RCC 7860 (cell line): ENCODE measurements at places on chromosomes 11 and 22.

GRCh38 chr11:1777737-1778136, 14.0 kb upstream of the CTSD start:
- no peak for DNase-seq

- DNase-seq, result no peak
Measured at GRCh38 chr11:70433038-70433437, 34.7 kb downstream of the CTTN start.

DNA sequence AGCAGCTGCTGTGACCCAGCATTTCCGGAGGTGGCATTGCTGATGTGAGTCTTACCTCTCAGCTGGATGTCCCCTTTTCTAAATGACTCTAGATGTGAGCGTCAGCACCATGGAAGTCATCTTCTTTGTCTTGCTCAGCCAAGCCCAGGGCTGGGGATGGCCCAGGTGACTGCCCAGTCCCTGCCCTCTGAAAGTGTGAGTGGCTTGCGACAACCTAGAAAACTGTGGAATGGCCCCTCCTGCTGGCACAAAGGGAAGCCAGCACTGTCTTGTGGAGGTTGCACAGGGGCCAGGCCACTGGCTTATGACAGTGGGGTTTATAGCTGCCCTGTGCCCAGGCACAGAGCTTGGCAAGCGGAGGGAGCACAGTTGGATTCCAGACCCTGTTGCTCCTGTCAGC, 6.2 kb downstream of the TUB start:
- no peak for DNase-seq

DNA sequence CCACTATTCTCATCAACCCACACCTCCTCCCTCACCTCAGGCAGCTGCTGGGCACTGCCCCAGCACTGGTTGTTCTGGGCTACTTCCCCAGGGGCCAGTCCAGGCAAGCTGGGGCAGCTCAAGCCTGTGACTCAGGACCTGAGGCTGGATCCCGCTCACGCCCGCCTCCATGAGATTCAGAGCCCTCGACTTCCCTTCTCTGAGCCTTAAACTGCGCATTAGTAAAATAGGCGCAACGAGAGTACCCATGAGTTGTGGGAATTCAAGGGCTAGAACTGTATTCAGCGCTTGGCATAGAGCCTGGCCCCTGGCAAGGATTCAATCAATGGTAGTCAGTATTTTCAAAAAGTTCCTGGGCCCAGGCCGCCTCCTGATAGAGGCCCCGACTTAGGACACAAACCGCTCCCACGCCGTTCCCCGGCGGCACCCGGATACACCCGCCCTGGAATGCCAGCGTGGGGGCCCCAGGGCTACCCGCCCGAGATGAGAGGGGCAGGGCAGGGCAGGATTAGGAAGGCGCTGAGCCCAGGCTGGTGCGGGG, 723 bp upstream of the CD82 start:
- peak; percentile 68 for DNase-seq

DNA sequence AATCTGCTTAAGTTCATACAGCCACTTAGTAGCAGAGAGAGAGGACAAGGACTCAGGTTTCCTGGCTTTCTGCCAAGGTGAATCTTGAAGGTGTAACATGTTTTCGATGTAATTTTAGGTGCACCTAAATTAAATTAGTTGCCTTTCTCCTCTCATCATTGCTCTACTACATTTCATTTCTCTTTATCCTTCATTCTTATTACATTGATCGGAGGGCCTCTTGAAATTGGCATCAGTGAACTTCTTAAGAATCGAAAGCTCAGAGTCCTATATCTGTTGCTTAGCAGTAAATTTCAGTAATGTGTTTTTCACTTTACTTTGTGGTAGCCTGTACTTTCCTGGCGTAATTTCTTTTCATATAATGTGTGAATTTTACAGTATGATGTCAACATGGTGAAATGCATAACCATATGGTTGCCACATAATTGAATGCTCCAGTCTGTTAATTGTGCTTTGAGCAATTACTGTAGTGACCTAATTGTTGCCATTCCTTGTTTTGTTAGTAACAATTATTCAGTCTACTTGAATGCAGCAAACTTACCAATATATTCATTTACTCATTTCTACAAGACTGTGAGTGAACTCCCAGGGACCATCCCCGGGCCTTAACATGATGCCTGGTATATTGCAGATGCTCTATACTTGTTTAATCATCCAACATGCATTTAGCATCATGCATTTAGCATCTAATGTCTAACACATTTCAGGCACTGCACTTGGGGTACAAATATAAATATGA, 138.1 kb downstream of the MAML2 start:
- no peak for DNase-seq

DNA sequence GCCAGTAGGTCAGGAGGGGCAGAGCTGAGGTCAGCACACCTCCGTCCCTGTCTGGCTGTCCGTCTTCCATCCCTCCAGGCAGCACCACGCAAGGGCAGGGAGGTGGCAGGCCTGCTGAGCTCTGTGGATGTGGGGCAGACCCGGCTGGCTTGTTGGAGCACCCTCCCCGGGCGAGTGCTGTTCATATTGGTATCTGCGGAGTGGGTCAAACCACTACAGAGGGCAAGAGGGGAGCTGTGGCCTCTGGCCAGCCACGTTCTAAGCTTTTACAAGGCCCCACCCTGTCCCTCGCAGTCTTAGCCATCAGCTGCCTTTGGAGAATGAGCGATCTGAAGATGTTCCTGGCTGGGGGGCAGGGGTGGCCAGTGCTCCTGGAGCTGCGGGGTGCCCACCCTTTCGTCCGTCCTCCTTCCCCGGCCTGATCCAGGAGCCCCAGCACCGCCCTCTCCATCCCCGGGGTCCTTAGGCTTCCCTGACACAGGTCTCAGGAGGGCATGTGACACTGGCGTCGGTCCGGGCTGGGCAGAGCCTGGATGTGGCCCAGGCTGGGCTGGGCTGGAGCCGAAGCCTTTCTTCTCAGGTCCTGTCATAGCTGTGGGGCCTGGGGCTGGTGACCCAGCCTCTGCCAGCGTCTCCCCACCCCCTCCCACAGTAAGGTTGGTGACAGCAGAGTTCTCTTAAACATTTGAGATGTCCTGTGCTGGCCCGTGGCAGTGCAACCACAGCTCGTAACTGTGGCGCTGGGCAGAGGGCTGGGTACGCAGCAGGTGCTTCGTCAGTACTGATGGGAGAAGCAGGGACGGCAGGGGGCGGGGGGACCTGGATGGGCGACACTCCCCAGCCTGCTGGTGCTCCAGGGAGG, 31.7 kb upstream of the GRAMD4 start:
- no peak for DNase-seq

DNA sequence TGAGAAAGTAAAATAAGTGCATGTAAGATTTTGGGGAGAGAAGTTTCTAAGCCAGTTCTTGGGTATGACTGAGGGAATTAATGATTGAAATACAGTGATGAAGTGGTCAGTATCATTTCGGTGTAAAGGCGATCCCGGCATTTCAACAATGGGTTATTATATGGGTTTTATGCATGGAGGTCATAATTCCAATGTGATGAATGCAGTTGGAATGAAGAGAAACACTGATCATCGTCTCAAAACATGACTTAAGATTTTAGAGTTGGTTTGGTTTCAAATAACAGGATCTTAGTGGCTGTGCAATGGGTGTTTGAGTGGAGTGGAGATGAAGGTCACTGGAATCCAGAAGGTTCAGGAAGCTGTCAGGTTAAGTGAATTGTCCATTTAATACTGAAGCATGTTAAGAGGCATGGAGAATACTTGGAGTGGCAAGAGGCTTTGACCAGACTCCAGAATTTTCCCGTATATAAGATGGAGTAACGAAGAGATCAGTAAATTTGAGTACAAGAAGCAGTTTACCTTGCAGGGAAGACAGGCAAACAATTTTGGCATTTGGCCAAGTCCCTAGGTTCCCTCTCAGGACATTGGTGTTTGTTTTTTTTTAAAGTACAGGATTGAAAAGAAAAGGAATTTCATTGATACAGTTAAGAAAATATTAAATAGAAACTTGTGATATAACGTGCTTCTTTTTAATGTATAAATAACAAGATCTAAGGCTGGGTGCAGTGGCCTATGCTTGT, 96.4 kb upstream of the BIRC3 start:
- DNase-seq, result no peak

GRCh38 chr11:57527056-57527631, 3.4 kb downstream of the TIMM10 start:
- peak; percentile 25 for DNase-seq

DNA sequence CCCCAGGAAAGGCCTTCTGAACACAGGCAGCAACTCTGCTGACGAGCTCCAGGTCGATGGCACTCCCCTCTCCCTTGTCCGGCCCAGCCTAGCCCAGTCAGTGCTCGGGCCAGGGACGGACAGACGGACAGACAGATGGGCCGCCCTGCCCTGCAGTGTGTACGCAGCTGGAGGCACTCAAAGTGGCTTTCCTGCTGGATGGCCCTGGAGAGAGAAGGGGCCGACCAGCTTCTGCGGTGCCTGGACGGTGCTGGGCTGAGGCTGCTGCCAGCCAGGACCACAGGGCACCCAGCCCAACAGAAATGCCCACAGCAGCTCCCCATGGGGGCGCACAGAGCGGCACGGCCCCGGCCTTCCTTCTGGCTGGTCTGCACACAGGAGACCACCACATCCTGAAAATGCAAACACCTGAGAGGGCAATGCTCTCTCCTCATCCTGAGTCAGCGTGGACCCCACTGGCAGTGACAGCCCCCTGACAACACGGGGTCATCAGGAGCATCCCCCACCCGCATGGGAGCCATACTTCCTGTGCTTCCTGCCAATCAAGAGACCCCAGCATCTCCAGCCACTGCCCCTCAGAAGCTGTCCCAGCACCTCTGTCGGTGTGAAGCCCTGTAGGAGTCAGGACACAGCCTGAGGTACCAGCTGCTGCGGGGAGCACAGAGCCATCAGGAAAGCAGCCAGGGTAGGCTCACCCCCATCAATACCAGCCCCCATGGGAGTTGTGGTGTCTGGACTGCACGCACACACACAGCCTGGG, 692 bp upstream of the MOB2 start:
- no peak for DNase-seq

DNA sequence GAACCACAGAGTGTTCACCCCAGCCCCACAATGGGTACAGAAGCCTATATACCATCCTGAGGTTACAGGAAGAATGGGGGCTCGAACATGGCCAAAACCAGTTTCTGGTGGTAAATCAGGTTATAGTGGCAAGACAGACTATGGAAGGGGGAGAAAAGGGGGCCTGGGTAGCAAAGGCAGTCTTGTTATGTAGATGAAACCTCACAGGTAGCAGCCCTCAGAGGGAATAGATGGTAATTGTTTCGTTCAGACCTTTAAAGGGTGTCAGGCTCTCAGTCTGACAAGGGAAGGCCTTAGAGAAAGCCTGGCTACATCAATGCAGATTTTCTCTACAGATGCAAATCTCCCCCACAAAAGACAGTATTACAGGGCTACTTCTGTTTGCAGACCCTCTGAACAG, 3.4 kb downstream of the CAPN1 start:
- no peak for DNase-seq

DNA sequence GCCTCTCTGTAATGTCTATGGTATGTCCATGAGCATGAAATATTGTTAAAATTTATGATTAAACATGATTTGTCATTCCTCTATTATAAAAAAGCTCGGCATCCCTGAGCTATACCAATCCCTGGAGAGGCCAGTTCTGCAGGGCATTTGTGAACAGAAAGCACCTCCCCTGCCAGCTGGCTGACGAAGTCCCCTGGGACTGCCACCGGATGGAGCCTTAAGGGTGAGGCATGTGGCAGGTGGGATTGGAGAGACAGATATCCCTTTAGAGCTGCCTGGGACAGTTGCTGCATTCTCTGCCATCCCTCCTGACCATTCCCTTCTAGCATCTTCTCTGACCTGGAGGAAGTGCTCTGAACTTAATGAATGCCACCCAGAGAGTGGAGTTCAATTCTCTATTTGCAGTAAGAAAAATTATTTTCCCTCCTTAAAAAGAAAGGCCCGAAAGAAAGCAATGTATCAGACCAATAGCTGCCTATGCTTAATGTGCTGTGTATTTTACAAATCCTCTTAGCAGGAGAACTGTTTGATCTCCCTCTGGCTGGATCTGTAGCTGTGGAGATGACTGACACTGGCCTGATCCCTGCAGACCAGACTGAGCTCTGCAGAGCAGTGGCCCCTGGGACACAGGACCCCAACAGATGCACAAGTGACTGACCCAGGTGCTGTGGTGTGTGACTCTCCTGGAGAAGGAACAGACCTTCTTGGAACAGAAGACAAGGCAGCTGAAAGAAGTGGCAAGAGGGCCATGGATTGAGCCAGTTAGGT, 219.0 kb upstream of the NAV2 start:
- DNase-seq, result no peak

- DNase-seq, result no peak
Measured at GRCh38 chr11:130995266-130995665, 79.0 kb upstream of the SNX19 start.

DNA sequence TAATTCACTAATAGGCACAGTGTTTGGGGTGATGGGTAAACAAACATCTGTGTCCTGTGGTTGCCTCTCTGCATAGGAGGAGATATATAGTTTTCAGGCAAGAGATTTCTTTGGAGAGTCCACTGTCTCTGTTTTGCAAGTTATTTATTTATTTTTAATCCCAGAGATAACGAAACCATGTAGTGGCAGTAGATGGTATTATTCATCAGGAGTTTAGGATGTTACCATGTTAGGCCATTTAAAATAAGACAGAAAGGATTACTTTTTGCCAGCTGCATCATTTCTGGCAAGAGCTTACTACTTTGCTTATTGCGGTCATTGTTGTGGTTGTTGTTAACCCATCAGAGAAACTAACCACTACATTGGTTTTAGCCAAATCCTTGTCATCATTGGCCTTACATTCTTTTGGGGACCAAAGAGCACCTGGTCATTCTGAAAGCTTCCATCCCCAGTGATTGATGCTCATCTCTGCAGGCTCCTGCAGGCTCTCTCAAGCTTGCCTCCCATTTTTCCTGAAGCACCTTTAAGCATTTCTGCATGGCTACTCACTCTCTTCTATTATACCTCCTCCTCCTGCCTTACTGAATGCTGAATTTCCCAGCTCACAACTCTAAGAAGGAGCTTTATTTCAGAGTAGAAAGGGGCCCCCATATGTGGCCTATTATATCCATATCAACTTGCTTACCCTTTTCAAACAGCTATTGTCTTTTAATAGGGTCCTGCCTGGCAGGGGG, 84.4 kb downstream of the CSTPP1 start:
- DNase-seq, result no peak

GRCh38 chr11:86341382-86341781, 33.3 kb upstream of the CCDC81 start:
- no peak for DNase-seq

GRCh38 chr11:111603611-111604130, 1.4 kb downstream of the SIK2 start:
- DNase-seq, result no peak

GRCh38 chr22:47152236-47152635, 389.8 kb downstream of the TBC1D22A start:
- DNase-seq, result no peak
